B cell (primary cell): ENCODE measurements at places on chromosomes 2 and 18. TPM values are rescaled to one million over a fixed set of nuclear protein-coding genes. Genes with fewer than 3 reads are reported as not detected.

- H3K27ac ChIP-seq, result no peak overlapping the region
- no peak overlapping the region for H3K4me3 ChIP-seq
- DNase-seq, result no peak
- no peaks in the 10 kb centered on the region for H3K27me3 ChIP-seq
- H3K4me1 ChIP-seq, result peaks cover 6% of the 10 kb centered on the region
- no peaks in the 10 kb centered on the region for H3K36me3 ChIP-seq
Observed at GRCh38 chr2:213288913-213289700, 4.8 kb downstream of the SPAG16 start.

The DPP4 gene
- 0.18 and 0.20 TPM in 2 replicates for polyA plus RNA-seq

The CHST9 gene
- polyA plus RNA-seq, result not detected in 2 replicates

The TUBB8B gene
- 1.6 and 6.3 TPM in 2 replicates for polyA plus RNA-seq

- no peak overlapping the region for H3K4me3 ChIP-seq
- no peaks in the 10 kb centered on the region for H3K4me1 ChIP-seq
- peak; percentile 46 for DNase-seq
- no peaks in the 10 kb centered on the region for H3K27me3 ChIP-seq
Observed at GRCh38 chr18:56869189-56869777, 218.1 kb downstream of the WDR7 start.

DNA sequence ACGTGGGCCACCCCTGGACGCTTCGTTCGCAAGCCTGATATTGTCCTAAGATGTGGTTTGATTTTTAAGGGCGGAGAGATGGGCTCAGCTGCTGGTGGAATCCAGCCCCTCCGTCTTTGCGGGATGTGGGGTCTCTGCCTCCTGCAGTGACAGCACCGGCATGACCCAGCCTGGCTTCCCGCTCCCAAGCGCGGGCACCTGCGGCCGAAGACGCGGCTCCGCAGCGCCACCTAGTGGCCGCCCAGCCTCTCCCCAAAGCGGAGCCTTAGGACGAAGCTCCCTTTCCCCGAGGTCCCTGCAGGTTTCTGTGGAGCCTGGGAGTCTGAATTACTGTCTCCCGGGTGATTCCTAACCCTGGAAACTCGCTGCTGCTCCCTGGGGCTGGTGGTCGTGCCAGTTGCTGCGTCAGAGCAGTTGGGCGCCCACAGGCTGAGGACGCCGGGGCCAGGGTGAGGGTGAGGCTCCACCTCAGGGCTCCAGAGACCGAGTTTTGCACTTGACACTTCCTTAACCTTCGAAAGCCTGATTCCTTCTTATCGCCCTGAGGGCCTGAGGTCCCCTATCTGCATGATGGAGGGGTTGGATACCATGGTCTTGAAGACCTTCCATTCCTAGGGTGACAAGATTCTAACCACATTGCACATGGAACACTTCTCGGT, 137.5 kb downstream of the TPO start:
- H3K4me3 ChIP-seq, result no peak overlapping the region
- peaks cover 7% of the 10 kb centered on the region for H3K27me3 ChIP-seq
- peaks cover 12% of the 10 kb centered on the region for H3K4me1 ChIP-seq
- H3K27ac ChIP-seq, result no peak overlapping the region
- DNase-seq, result peak; percentile 70
- H3K36me3 ChIP-seq, result no peaks in the 10 kb centered on the region

DNA sequence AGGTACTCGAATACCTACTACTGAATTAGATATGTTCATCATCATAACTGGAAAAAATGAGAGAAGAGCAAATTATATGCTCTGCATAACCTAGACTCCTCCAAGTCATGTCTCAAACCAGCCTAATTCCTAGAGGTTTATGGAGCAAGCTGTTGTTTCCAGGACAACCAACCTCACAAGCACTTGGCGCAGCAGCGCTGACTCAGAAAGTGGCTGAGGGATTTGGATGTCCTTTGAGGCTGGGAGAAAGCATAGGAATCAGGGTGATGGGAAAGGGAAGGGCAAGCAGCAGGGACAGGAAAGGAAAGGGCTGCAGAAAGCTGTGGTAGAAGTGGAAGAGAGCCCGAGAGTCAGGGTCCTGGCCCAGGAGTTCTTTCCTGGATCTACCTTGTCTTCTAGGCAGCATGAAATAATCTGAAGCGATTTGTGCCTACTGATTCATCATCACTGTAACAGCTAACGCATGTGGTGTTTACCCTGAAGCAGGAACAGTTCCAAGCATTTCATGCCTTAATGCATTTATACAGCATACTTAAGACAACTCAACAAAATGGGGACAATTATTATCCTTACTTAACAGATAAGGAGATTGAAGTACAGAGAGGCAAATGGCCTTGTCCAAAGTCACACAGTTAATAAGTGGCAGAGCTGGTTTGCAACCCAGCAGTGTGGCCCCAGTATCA, 3.7 kb downstream of the PLEK start:
- H3K4me3 ChIP-seq, result peak overlapping the region; percentile 58
- H3K27ac ChIP-seq, result no peak overlapping the region
- H3K4me1 ChIP-seq, result peaks cover 70% of the 10 kb centered on the region
- no peak for DNase-seq
- peaks cover 5% of the 10 kb centered on the region for H3K36me3 ChIP-seq

DNA sequence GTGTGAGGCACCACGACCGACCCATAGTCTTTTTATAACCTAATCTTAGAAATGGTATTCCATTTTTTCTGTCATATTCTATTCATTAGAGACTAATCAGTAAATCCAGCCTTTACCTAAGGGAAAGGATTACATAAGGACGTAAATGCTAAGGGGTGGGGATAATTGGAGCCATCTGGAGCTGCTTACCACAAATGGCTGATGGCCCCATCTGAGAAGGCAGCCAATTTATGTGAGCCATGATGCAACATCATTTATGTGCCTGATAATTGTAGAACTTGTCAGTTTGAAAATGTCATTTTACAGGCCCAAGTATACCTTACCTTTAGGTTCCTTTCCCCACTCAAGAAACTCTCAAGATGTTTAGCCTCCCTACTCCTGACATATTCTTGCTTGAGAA, 44.0 kb downstream of the ARHGEF33 start:
- DNase-seq, result no peak
- H3K4me1 ChIP-seq, result no peaks in the 10 kb centered on the region
- no peak overlapping the region for H3K4me3 ChIP-seq
- H3K27me3 ChIP-seq, result no peaks in the 10 kb centered on the region
- H3K36me3 ChIP-seq, result no peaks in the 10 kb centered on the region
- no peak overlapping the region for H3K27ac ChIP-seq

- H3K4me3 ChIP-seq, result no peak overlapping the region
- no peak overlapping the region for H3K27ac ChIP-seq
- H3K4me1 ChIP-seq, result peaks cover 28% of the 10 kb centered on the region
- no peak for DNase-seq
- H3K27me3 ChIP-seq, result no peaks in the 10 kb centered on the region
Observed at GRCh38 chr2:230905448-230906421, 19.3 kb downstream of the GPR55 start.

DNA sequence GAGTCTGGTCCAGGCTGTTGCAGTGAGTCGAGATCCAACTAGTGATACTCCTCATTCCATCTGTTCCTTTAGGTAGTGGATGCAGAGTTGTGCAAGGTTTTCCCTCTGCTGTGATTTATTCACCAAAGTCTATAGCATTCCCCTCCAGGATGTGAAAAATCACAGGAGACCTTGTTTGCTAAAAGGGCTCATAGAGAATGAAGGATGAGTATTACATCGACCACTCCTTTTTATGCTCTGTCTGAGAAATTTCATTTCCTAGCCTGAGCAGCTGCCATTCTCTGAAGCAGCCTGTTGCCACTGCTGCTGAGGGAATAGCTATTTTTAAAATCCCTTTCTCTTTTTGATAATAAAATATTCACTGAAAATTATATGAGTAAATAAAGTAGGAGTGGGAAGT, 134.1 kb upstream of the LRRTM1 start:
- H3K27me3 ChIP-seq, result no peaks in the 10 kb centered on the region
- no peaks in the 10 kb centered on the region for H3K36me3 ChIP-seq
- no peak overlapping the region for H3K27ac ChIP-seq

DNA sequence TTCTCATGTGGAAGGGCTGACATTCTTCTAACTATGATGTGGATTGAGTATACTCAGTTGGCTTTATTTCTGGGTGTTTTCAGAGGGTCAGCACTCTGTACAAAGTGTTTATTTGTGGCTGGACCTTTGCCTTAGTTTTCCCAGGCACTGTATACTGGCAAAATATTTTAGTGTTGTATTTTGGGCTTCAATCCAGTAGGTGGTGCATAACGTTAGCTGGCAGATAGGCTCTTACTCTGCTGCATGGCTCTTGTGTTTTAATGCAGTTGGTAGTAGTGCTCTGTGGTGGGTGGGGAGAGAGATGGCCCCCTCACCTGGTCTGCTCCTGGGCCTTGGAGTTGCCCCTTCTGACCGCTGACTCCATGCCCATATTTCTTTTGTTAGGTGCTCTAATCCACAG, 75.6 kb upstream of the REG3A start:
- DNase-seq, result no peak
- no peak overlapping the region for H3K4me3 ChIP-seq
- H3K36me3 ChIP-seq, result no peaks in the 10 kb centered on the region
- no peak overlapping the region for H3K27ac ChIP-seq
- H3K4me1 ChIP-seq, result no peaks in the 10 kb centered on the region

GRCh38 chr2:236166796-236167296, 1.3 kb downstream of the GBX2 start:
- no peaks in the 10 kb centered on the region for H3K36me3 ChIP-seq
- no peak overlapping the region for H3K27ac ChIP-seq
- peaks cover 18% of the 10 kb centered on the region for H3K27me3 ChIP-seq
- no peak for DNase-seq

DNA sequence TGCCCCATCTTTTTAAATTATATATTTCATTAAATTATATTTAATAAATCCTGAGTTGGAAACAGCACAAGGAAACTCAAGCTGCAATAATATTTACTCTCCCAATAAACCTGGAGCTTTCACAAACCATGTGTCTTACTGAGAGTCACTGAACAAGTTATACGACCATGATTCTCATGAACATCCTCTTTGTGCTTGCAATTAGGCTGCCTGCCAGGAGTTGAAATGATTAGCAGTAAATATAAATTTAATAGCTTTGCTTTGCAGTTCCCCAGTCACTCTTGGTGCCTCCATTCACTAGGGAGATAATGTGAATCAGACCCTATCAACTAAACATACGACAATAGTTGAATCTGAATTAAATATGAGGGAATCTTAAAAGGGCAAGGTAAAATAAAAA, 905.1 kb downstream of the NRXN1 start:
- no peak overlapping the region for H3K4me3 ChIP-seq
- no peaks in the 10 kb centered on the region for H3K36me3 ChIP-seq
- no peak for DNase-seq
- H3K4me1 ChIP-seq, result no peaks in the 10 kb centered on the region

GRCh38 chr18:54209471-54210180, 14.8 kb downstream of the MBD2 start:
- peak overlapping the region; percentile 47 for H3K27ac ChIP-seq
- DNase-seq, result peak; percentile 18
- H3K27me3 ChIP-seq, result no peaks in the 10 kb centered on the region
- peaks cover 30% of the 10 kb centered on the region for H3K4me1 ChIP-seq

- DNase-seq, result no peak
- H3K4me1 ChIP-seq, result no peaks in the 10 kb centered on the region
- no peak overlapping the region for H3K4me3 ChIP-seq
- no peaks in the 10 kb centered on the region for H3K27me3 ChIP-seq
- H3K27ac ChIP-seq, result no peak overlapping the region
Observed at GRCh38 chr2:240596491-240596931, 10.0 kb downstream of the CAPN10 start.

DNA sequence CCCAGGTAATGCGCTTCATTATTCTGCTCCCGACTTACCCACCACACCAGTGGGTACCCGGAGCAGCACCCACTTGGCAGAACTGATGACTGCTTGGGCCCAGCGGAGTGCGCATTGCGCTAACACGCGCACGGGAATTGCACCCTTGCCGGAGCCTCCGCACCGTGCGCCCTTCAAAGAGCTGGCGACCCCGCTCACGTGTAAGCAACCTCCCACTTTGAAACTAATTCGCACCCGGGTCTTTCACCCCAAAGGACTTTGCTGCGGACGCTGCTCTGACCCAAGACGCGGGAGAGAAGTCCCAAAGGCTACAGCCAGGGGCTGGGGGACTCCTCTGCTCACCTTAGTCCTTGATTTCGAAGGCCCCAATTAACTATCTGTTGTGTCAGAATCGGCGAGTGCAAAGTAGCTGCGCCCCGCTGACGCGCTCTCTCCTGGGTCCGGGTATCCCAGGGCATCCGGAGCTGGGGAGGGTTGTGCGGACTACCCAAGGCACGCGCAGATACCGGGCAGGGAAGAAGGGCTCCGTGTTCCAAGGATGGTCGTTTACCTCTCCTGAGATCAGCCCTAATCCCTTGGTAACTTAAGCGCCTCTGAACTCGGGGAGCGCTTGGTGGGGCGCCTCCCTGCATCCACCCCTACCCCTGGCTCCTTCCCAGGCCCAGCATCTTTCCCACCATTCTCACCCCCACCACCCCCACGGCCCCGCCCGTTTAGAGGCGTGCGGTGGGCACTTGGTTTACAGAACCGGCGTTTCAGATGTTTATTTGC, 13.1 kb upstream of the SATB2 start:
- H3K4me1 ChIP-seq, result peaks cover 40% of the 10 kb centered on the region
- peak; percentile 12 for DNase-seq
- no peak overlapping the region for H3K27ac ChIP-seq
- peaks cover 67% of the 10 kb centered on the region for H3K27me3 ChIP-seq

- H3K4me1 ChIP-seq, result no peaks in the 10 kb centered on the region
- H3K36me3 ChIP-seq, result no peaks in the 10 kb centered on the region
- no peak overlapping the region for H3K27ac ChIP-seq
- DNase-seq, result no peak
- H3K4me3 ChIP-seq, result no peak overlapping the region
- H3K27me3 ChIP-seq, result no peaks in the 10 kb centered on the region
Observed at GRCh38 chr2:26521054-26521912, 43.4 kb upstream of the OTOF start.
